Left cardiac atrium (tissue), 4 donors: ENCODE measurements at places on chromosomes 6 and 20. TPM values are rescaled to one million over a fixed set of nuclear protein-coding genes. Genes with fewer than 3 reads are reported as not detected.
A peak's percentile ranks its signal among the peaks of the same experiment; 100 is the strongest.

DNA sequence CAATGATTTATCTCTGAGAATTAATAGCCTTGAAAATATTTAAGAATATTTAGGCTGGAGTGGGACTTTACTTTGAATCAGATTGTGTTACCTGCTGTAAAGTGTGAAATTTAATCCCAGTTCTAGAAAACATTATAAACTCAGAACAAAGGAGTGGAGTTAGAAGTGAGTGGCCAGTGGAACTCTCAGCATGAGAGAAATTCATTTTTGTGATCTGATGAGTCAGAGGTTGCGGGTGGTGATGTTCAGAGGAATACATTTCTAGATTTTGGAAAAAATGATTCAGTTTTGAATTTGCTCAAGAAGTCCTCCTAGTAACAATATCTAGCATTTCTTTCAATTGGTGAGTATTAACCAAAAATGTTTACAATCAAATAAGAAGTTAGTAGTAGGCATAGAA, 167.5 kb downstream of the ZFAND3 start:
- DNase-seq, result no peak

DNA sequence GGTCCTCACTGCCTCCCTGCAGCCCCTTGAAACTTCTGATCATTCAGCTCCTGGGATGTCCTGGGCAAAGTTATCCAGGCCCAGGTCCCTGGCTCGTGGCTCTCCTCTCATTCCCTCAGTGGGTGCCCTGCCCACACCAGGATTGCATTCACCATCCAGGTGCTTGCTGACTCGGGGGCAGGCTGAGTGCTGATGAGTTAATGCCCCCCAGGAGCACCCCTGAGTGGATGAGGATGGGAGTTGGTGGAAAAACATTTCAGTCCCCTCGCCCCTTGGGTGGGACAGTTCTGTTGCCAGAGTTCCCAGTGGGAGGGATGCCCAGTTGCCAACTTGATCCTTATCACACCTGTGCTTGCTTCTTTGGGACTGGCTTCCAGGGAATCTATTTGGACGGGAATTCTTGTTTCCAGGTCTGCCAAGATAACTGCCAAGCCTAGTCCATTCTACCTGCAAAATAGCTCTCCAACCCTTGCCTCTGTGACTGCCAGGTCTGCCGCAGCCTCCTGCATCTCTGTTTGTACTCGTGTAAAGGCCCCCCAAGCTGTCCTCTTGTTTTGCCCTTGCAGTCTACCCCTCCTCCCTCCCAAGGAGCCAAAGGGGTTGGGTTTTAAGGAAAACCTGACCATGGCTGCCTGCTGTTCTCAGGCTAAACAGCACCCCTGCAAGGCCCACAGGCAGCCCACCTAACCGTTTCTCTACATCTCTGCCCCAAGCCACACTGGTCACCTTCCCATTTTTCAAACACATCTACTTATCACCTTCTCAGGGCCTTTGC, 11.6 kb upstream of the RSPO4 start:
- DNase-seq, result no peak

DNA sequence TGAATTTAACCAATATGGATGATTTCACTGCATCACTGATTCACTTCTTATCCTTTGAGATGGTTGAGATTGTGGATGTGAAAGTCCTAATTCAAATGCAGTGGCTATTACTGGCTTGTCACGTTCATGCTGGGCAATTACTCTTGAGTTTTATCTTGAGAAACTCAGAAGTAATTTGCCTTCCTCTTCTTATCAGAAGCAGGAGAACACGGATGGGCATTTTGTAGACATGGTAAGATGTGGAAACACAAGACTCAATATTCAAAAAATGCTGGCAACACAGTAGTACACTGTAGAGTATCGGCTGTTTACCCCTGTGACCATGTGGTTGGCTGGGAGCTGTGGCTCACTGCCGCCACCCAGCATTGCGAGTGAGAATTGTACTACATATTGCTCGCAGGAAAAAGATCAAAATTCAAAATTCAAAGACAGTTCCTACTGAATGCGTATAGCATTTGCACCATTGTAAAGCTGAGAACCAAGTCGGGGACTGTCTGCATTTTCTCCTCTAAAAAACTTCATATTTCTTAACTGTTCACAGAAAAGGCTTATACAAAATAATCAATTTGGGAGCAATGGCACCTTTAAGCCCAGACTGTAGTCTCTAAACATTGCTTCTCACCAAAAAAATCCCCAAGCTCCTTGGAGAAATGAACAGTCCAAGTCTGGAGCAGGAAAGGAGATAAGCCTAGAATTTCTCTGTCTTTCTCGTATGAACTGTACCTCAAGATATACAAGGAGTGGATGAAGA, 61.9 kb upstream of the ELOVL5 start:
- DNase-seq, result peak; percentile 62

GRCh38 chr6:137358273-137358672, 135.9 kb downstream of the OLIG3 start:
- no peak for DNase-seq

DNA sequence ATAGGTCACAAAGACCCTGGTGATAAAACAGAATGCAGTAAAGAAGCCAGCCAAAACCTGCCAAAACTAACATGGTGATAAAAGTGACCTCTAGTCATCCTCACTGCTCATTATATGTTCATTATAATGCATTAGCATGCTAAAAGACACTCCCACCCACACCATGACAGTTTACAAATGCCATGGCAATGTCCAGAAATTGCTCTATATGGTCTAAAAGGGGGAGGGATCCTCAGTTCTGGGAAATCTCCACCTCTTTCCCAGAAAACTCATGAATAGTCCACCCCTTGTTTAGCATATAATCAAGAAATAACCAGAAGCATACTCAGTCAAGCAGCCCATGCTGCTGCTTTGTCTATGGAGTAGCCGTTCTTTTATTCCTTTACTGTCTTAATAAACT, 40.4 kb upstream of the MC3R start:
- no peak for DNase-seq

DNA sequence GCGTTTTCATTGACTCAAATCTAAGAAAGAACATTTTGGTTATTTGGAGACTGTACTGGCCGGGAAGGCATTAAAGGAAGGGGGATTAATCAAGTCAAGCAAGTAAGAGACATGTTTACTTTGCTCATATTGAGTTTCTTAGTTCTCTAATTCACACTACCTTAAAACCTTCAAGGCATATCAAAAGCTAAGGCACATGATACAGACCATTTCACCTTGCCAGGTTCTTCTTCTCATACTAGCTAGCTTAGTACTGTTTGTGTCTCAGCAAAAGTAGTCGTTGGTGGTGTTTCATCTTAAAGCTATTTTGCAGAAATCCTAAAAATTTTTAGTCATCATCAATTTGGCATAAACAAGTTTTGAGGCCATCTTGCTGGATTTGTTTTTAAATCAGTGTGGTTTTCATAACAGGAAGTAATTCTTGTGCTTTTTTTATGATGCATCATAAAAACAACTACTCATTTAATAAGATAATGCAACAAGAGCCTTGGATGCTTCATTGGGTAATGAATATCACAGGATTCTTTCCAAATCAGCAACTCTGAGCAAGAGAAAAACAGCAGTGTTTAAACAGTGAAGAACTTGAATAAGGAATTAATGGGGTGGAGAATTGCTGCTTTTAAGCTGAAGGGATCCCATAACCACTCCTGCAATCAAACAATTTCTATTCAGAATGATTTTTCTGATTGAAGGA, 425.3 kb downstream of the EPM2A start:
- no peak for DNase-seq

GRCh38 chr6:158387036-158387435, 74.8 kb downstream of the TULP4 start:
- DNase-seq, result no peak

GRCh38 chr6:4575714-4576113, 200.5 kb upstream of the CDYL start:
- DNase-seq, result no peak

Gene JAG1
- 32.4 TPM for total RNA-seq

Gene LY6G6F
- total RNA-seq, result not detected
